NCI-H2081 (cell line): ENCODE measurements at places on chromosomes 7 and 10.

DNA sequence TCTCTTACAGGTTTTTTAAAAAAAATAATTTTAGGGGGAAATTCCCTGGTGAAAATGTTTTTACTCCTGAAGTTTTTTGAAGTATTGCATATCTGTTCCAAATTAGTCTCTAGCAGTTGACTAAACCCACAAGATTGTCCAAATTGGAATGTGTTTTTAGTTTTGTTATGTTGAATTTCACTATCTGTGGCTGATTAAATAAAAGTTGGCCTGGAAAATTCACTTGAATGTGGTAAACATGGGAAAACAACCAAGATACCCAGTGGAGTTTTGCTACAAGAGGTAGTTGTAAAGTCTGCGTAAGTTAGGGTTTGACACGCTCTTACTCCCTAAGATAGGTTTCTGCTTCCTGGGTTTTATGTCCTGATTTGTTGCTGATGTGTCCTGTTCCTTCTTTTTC is 3.3 kb downstream of the TSGA13 start:
- DNase-seq, result no peak

- no peak for DNase-seq
Measured at GRCh38 chr7:132077971-132078685, 498.1 kb downstream of the PLXNA4 start.

DNA sequence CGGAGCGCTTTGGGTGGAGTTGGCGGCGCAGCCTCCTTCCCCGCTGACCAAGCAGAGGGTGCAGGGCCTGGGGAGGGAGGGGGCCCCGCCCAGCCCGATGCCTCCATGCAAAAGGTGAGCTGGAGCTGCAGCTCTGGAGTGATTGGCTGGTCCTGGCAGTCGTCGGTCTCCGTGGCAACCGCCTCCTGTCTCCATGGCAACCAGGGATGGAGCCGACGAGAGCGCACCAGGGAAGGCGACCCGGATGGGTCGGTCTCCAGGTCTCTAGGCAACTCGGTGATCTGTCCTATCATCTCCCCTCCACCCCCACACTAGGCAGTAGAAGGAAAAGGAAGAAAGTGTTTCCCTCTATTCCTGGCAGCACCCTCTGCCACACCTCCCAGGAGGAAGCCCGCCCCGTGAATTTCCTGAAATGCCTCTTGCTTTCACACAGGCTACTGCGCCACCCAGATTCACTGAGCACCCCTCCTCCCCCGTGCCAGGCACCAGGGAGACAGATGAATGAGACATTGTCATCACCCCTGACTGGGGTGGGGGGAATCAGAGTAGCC is 647 bp upstream of the NACAD start:
- DNase-seq, result peak; percentile 88

GRCh38 chr7:149741629-149742028 is 31.8 kb downstream of the ZNF467 start:
- peak; percentile 13 for DNase-seq

DNA sequence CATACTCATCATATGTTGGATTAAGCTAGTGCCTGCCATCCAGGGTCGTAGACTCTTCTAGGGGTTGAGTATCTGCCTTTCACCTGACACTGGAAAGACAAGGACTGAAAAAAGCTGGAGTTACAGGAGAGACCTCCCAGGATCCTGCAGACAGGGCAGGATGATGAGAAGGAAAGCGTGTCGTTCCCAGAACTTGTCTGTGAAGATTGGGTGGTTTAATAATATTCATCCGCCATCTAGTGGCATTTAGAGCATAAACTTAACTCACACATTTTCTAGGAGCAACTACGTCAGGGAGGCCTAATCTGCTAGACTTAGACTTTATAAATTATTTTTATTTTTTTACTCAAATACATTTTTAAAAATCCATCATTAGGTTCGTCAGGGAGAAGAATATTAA is 59.6 kb downstream of the ADRB1 start:
- DNase-seq, result peak; percentile 39

DNA sequence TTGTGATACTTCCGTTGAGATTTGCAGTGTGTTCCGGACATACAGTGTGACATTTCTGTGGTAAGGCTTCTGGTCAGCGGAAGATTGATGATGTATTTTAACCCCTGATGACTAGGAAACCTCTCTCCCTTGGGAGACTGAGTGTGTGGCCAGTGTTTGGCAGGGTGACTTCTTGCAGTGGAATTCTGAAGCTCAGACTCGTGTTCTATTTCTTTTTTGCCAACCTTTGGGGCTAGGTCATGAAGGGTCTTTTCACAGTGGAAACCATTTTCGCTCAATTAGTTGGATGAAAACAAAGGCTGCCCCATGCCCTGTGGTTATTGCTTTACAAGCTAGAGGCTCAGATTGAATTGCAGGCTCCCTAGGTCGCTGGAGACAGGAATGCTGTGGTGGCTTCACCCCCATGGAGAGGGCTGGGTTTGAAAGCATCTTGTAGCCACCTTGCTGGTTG is 288.9 kb downstream of the BBS9 start:
- DNase-seq, result no peak

- no peak for DNase-seq
Measured at GRCh38 chr10:5611899-5612680, 54.3 kb downstream of the ASB13 start.

- no peak for DNase-seq
Measured at GRCh38 chr10:3261921-3262320, 89.3 kb upstream of the PITRM1 start.

GRCh38 chr10:3595736-3596135 is 189.3 kb downstream of the KLF6 start:
- DNase-seq, result no peak

GRCh38 chr7:25456467-25457171 is 228.3 kb upstream of the NPVF start:
- DNase-seq, result peak; percentile 25

DNA sequence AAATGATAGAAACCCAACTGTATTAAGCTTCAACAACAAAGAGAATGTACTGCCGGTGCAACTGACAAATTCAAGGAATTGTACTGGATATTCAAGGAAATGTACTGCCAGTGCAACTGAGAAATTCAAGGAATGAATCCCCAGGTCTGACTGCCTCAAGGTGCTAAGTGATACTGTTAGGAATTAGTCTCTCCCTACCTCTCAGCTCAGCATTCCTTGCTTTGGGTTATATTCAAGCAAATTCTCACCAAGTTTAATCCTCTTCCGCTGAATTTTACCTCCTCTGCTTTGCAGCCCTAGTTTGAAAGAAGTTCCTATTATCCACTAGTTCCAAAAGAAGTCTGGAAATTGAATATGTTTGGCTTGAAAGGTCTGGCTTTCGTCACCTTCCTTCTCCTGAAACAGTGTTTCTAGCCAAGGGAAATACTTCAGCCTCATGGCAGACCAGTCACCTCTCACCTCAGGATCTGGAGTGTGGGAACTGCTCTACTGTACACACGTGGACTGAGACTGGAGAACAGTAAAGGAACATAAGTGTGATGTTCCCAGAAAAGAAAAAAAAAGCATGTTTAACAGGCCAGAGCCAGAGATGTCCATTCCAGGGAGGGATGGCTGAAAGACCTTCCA is 60.4 kb downstream of the SORCS1 start:
- DNase-seq, result no peak

GRCh38 chr10:110317866-110318850 is 13.4 kb upstream of the SMNDC1 start:
- DNase-seq, result no peak

GRCh38 chr10:60197206-60197605 is 192.5 kb downstream of the ANK3 start:
- no peak for DNase-seq

- DNase-seq, result no peak
Measured at GRCh38 chr7:139958599-139959284, 104.0 kb downstream of the PARP12 start.

GRCh38 chr7:110750931-110751605 is 339.9 kb upstream of the LRRN3 start:
- DNase-seq, result no peak

- no peak for DNase-seq
Measured at GRCh38 chr7:13442226-13442625, 547.2 kb downstream of the ETV1 start.

- no peak for DNase-seq
Measured at GRCh38 chr7:7564323-7564780, 2.3 kb upstream of the MIOS start.

GRCh38 chr10:74096777-74097176 is 53.9 kb downstream of the AP3M1 start:
- no peak for DNase-seq

DNA sequence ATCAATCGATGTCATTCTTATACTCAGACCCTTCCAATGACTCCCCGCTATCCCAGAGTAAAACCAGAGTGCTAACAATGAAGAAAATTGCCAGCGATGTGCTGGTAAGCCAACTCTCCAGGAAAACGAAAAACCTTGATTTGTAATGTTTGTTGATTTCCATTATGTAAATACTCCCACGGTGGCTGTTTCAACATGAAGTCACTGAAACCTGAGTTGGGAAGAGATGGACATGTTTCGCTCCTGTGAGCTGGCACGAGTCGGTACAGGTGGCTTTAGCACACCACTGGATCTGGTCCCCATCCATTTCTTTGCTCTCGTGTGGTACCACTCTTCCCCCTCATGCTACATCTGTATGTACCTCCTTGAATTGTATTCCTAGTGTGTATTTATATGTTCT is 52.9 kb downstream of the AP3M1 start:
- DNase-seq, result peak; percentile 13

DNA sequence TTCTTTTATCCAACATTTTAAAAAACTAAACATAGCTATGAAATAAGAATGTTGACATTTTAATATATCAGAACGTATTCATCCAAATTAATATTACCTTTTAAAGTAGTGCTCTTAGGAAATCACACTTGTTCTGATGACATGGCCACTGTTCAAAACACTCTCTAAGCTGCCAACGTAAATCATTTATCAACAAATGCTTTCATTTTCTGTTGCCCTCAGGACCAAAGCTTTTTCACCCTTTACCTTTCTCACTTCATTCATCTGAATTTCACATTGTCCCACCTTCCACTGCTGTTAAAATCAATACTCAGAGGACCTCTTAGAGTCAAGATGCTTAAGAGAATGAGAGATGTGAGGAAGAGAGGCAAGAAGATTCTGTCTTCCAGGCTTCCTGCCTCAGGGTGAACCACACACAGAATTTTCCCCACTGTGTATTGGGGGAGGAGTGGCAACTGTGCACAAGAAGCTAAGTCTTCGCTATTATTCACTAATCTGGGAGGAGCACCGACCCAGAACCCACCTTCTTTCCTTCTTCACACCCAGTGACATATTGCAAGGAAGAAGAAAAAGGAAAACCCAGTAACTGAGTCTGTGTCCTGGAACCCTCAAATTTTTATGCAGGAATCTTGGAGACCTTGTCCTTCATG is 21.0 kb downstream of the HIBADH start:
- no peak for DNase-seq

DNA sequence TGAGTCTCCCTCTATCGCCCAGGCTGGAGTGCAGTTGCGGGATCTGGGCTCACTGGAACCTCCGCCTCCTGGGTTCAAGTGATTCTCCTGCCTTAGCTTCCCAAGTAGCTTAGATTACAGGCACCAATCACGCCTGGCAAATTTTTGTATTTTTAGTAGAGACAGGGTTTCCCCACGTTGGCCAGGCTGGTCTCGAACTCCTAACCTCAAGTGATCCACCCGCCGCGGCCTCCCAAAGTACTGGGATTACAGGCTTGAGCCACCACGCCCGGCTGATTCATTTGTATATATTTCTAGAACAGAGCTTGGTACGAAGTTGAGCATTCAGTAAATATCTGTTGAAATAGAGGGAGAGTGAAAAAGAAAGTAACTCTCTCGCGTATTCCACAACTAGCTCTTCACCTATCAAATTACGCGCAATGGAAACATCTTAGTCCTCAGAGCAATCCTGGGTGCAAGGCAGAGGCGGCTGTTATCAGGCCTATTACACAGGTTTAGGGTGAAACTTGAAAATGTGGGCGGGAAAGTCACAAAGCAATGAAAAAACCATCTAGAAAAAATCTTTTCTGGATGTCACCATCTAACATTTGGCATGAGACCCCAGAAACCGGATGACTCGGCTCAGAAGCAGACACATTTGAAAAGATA is 707 bp upstream of the GHITM start:
- DNase-seq, result peak; percentile 27

GRCh38 chr7:23449941-23450340 is 20.4 kb downstream of the IGF2BP3 start:
- no peak for DNase-seq

DNA sequence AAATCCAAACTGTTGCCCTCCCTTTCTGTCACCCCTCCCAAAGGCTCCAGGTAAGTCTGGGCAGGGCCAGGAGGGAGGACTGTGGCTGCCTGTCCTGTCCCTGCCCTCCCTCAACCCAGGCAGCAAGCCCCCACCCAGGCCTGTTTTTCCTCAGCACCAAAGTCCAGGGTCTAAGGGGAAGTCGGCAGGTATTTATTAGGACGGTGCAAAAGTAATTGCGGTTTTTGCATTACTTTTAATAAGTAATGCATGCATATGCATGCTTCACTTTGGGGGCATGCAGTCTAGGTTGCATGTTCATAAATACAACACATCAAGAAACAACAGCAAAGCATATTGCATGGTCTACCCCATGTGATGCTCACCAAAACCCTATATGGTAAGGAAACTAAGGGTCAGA is 15.2 kb upstream of the HABP2 start:
- DNase-seq, result no peak

GRCh38 chr7:1447551-1448244 is 11.6 kb downstream of the MICALL2 start:
- DNase-seq, result no peak

- no peak for DNase-seq
Measured at GRCh38 chr10:7937315-7937945, 117.1 kb upstream of the GATA3 start.

DNA sequence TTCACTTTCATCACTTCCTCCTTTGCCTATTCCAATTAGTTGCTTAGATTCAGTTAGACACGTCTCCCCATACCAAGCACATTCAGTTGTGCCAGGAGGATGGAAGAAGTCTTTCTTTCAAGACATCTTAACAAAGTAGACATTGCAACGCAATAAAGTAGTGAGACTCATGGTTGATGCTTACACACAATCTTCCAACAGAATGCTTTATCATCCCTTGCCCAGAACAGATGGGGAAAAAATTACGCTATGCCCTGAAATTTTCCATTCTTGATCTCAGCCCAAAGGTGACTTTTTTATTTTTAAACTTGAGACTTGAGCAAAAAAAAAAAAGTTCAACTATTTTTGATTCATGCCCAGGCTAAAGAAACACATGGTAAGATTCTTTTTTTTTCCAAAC is 74.9 kb downstream of the KCNMA1 start:
- no peak for DNase-seq

DNA sequence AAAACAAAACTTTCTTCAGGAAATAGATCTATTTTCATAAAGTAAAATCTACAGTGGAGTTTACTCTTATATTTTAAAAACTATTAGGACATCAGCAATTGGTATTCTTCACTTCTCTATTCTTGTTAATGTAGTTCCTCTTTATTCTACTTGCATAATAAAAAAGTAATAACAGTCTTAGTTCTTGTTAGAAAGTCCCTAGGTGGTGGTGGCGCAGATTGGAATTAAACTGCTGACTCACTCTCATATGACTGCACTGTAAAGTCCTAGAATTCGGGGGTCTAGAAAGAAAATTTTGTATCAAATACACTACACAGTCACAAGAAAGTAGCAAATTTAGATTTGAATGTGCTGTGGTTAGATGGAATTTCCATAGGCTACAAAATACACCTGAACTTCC is 44.6 kb upstream of the TES start:
- no peak for DNase-seq

GRCh38 chr7:149147752-149148653 is 750 bp downstream of the ZNF398 start:
- DNase-seq, result peak; percentile 63
